ENCODE measurements at places on chromosomes 5 and 9.

GRCh38 chr9:129322641-129323375 lies 144.7 kb upstream of the IER5L start:
- DNase-seq, result no peak

DNA sequence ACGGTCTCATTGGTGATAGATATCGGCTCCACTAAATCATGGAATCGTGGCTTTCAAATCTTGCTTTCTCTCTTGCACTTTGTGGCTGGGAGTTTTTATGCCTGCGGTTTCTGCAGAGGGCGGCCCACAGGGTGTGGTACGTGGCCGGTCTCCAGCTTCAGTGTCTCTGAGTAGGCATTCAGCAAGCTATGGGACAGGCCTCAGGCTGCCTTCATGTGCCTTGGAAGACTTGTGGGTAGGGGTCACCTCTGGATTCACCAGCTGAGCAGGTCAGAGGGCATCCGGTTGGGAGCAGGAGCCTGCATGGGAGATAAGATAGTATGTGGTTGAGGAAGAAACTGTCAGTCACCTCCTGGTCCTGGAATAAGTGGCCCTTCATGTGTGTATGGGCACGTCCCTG lies 47.7 kb downstream of the AMBP start:
- DNase-seq, result no peak

- DNase-seq, result no peak
Measured at GRCh38 chr9:69370430-69370829, 45.4 kb downstream of the ENTREP1 start.

DNA sequence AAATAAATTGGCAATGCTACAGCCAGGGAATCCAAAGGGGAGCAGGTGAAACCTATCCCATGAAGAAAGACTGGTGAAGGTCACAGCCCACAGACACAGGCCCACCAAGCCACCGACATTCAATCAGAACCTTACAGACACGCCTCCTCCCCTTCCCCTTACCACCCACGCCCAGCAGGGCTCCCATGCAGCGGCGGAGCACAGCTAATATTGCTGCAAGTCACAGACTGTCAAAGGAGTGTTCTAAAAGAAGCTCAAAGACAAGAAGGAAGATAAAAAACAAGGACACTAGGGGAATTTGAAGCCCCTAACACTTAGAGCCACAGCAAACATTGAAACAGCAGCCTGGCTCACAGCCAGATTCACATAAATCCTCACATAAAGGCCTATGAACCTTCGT lies 91.2 kb downstream of the MED10 start:
- no peak for DNase-seq

- no peak for DNase-seq
Measured at GRCh38 chr5:62509806-62510205, 68.8 kb upstream of the LRRC70 start.

DNA sequence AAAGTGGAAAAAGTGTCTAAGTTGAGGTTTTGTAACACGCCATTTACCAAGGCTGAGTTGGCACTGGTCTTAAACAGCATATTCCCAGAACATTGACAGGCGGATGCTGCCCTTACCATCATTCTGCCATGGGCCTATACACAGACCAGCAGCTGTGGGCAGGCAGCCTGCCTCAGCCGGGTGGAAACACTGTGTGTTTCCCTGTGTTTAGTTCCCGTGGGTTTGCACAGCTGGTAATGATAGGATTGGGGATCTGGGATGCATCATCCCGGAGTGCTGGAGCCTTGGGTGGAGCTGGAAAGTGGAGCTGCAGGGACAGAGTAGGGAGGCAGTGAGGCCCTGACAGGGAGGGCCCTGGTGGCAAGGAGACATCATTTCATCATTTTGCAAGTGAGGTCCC lies 5.5 kb upstream of the FGD3 start:
- DNase-seq, result no peak

DNA sequence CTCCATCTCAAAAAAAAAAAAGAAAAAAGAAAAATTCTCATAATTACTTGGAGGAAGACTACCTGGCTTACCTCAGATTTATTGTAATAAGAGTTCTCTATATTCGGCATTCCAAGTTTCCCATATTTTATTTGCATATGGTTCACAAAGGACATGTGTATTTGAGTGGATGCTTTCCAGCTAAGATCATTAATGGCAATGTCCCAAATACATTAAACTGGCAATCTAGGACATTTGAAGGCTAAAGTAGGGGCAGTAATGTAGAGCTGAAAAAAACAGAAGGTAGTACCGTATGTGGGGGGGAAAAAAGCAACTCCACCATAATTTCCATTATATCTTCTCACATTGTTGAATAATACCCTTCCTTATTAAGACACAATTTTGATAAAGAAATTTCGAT lies 4.9 kb downstream of the TUT7 start:
- peak; percentile 57 for DNase-seq

DNA sequence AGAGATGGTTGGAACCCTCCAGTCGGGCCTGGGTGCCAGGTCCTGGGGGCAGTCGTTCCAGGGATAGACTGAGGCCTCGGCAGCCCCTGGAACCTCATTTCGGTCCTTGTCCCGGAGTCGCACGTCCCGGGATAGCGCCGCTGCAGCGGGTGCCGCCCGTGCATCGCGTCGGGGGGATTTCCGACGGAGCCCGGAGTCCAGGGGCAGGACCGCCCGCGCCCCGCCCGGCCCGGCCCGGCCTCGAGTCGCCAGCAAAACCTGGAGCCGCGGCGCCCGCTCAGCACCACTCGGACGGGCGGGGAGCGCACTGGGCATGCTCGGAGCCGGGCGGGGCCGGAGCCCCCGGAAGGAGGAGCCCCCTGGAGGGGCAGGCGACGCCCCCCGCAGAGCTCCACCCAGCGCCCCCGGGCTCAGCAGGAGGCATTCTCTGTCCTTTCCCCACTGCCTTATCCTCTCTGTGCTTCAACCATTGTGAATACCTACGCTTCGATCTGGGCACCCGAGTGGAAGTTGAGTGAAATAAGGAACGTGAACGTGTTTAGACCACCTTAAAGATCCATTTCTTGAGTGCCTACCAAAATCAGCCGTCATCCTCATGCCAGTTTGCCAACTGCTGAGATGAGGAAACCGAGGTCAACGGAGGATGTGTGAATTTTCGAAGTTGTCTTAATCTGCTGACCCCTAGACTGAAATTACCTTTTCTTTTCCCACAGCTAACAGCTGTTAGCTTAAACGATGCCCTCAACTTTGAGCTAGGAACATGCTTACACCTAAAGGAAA lies 1.7 kb upstream of the PTPN3 start:
- DNase-seq, result no peak
